ENCODE measurements at places on chromosomes 7 and 10.

- no peak for DNase-seq
Measured at GRCh38 chr10:100912013-100912604, 654 bp upstream of the SLF2 start.

- no peak for DNase-seq
Measured at GRCh38 chr7:132311733-132312132, 264.5 kb downstream of the PLXNA4 start.

- peak; percentile 33 for DNase-seq
Measured at GRCh38 chr10:79022565-79023230, 46.1 kb upstream of the ZMIZ1 start.

GRCh38 chr7:137732168-137732567 lies 114.6 kb downstream of the DGKI start:
- no peak for DNase-seq

- no peak for DNase-seq
Measured at GRCh38 chr7:111903797-111904196, 302.4 kb downstream of the DOCK4 start.

GRCh38 chr7:97218767-97219166 lies 101.3 kb downstream of the SDHAF3 start:
- DNase-seq: no peak

- no peak for DNase-seq
Measured at GRCh38 chr7:101666293-101666692, 37.2 kb upstream of the MYL10 start.

DNA sequence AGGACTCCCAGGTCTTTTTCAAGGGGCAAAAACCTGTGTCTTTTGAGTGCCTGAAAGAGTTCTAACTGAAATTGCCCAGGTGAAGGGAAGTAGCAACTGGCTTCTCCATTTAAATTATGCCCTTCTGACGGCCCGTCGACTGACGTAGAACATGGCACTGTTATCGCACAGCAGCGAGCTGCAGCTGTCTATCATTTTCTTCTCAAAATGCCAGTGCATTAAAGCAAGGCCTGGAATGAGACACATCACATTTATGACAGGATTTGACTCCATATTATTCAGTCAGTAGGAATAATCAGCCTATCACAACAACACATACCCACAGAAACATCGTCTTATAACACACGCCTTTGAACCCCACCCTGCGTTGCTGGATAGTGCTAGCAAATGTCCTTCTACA lies 69.7 kb downstream of the CELF2 start:
- no peak for DNase-seq

GRCh38 chr10:108422286-108422685 lies 1257.8 kb upstream of the SORCS1 start:
- no peak for DNase-seq

GRCh38 chr10:97724341-97724941 lies 10.9 kb downstream of the MARVELD1 start:
- no peak for DNase-seq

GRCh38 chr10:133202778-133203651 lies 27.0 kb upstream of the UTF1 start:
- DNase-seq: no peak
